8988T (cell line): ENCODE measurements at places on chromosomes 2 and 18.

DNA sequence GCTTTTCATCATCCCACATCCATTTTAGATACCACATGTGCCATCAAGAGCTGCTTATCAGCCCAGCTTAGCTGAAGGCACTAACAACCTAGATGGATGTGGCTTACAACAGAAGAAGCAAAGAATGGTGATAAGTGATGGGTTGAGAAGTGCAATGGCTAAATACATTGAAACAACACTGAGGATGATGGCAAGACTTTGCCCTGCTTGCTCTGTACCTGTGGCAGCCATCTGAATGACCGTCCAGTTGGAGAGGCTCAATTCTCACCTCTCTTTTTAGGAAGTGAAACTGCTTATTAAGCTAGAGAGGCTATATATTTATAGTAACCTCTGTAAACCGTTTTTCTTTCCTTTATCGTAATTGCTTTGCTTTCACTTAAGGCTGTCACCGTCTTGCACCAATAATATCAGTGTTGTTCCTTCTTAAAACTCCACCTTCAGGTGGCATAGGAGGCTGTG is 5.7 kb downstream of the GPATCH11 start:
- DNase-seq = no peak

DNA sequence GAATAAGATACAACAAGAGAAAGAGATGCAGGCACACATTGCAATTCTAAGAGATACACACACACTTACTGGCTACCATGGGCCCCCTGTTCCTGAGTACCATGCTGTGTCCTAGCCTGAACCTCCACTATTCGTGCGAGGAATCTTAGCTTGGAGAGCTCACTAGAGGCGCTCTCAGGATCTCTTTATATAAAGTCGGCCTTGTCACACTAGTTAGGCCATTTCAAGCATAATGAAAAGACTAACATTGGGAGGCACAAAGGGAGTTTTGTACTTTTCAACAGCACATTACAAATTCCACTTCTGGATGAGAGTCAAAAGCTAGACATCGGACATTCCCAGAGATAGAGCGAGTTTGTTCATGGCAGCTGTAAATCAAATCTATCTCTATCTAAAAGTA is 365.2 kb downstream of the DSEL start:
- DNase-seq = no peak

DNA sequence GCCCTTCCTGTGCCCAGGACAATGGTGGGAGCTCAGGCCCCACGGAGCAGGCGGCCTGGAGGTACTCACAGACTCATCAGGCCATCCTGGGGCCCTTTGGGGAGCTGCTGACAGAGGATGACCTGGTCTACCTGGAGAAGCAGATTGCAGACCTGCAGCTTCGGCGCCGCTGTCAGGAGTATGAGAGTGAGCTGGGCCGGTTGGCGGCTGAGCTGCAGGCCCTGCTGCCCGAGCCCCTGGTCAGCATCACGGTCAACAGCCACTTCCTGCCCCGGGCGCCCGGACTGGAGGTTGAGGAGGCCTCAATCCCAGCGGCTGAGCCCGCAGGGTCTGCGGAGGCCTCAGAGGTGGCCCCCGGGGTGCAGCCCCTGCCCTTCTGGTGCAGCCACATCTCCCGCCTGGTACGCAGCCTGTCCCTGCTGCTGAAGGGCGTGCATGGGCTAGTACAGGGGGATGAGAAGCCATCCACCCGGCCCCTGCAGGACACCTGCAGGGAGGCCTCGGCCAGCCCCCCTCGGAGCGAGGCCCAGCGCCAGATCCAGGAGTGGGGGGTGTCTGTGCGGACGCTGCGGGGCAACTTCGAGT is 8.3 kb upstream of the KLHL30 start:
- DNase-seq = no peak

GRCh38 chr2:43221763-43222474 is 4.5 kb downstream of the ZFP36L2 start:
- peak; percentile 82 for DNase-seq
